Left cardiac atrium (tissue), 4 donors: ENCODE measurements at places on chromosomes 7 and 10.
A peak's percentile ranks its signal among the peaks of the same experiment; 100 is the strongest.

- peak; percentile 49 for DNase-seq
Measured at GRCh38 chr7:155190688-155191087, 107.0 kb upstream of the INSIG1 start.

DNA sequence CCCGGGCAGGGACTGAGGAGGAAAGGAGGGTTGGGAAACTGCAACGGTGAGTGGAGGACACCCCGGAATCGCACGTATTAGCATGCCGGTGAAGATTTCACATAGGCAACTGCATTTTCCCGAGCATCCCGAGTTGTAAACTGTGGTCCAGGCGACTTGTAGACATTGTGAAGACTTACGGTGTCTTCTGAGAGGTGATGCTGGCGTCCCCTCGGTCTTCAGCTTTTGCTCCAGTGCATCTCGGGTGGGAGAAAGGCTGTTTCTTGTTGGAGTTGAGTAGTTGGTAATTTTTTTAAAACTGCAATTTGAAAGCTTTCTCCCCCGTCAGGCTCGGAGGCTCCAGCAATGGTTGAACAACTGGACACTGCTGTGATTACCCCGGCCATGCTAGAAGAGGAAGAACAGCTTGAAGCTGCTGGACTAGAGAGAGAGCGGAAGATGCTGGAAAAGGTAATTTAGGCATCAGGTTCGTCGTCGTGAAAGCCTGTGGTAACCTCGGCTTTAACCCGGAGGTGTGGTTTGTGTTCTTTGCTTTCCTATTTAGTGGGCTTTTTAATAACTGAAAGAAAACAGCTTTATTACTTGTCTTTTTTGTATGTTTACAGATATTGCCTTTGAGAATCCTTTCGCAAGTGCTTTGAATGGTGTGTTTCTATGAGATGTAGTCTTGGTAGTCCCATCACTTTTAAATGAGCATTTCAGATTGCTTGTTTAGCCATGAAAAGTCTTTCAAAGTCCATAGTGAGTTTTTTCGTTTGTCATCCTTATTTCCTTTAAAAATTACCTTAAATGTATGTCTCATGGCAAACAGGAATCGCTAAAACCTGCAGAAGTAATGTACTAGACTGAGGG is 687 bp downstream of the HELLS start:
- DNase-seq: no peak

DNA sequence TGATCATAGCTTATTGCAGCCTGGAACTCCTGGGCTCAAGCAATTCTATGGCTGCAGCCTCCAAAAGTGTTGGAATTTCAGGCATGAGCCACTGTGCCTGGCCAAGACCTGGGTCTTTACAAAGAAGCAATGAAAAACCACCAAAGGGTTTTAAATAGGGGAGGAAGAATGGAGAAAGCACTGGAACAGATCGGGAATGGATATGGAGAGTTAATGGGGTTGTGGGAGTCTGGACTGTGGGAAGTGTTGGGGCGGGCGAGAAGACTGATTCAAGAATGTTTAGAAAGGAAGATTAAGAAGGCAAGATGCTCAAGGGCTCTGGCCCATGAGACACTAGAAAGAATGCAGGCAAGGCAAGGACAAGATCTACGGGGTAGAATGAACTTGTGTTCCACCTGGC is 98.5 kb downstream of the CARD11 start:
- DNase-seq: no peak

DNA sequence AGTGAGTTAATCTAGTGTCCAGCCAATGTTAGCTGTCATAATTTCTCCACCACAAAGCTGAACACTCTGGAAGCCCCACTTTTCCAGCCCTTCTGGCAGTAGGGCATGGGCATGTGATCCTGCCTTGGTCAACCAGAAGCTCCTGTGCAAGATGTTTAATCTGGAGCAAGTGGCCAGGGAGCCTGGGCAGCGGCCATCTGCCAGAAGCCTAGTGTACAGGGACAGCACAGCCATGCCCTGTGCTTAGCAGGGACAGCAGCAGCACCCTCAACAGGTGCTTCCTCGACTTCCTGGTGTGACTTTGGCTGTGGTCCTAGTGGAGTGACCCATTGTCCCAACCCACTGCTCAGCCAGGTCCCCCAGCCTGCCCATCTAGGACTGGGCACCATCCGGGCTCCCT is 10.3 kb downstream of the RBP3 start:
- no peak for DNase-seq

DNA sequence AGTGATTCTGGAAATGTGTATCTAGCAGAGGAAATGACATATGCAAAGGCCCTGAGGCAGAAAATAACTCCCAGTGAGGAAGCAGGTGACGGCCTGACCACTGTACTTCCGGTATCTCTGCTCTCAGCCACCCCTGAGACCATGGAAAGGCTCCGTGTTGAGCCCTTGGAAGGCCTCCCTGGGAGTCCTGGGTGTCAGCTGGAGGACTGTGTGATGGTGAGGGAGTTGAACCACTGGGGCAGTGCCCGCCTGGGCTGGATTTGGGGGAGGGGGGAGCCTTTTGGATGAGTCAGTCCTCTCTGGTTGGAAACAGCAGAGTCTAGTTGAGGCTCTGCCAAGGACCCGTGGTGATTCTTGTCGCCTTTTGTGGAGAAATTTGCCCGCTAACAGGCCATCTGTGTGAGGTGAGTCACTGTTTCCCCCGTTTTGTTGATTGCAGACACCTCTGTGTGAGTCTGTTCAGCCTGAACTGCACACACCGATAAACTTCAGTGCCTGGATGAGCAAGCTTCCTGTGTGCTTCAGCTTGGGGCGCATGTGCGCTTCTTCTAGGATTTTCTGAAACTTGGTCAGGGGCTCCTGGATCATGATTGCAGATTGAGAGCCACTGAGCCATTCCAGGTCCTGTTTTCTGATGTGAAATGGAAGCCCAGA is 98.6 kb downstream of the GRK5 start:
- DNase-seq: peak; percentile 79

DNA sequence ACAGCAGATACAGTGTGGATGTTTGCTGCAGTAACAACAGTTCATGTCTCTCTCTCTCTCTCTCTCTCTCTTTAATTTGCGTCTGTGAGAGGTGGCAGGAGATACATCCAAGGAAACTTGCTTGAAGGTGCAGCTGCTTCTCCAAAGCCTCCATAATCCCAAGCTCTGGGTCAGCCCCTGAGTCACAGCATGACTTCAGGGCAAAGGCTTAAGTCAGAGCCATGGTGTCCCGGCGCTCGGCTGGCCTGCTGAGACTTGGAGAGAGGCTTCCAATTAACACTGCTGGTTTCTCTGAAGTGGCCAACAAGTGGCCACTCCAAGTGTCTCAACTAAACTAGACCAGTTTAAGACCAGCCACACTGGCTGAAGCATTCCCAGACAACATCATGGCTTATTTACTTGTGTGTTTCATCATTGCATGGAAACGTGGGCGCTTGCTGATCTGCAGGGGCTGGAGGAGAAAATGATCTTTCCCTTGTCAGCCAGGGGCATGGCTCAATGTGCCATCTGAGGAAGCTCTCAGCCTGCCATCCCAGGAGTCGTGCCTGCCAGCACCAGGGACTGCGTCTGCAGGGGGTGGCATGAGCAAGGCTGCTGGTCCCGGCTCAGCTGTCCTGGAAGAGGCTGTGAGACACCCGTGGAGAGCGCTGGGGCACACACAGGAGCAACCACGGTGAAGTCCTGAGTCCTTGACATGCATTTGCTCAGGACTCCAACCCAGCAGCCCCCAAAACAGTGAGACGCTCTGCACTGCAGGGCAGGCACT is 254.2 kb downstream of the COBL start:
- DNase-seq: no peak

DNA sequence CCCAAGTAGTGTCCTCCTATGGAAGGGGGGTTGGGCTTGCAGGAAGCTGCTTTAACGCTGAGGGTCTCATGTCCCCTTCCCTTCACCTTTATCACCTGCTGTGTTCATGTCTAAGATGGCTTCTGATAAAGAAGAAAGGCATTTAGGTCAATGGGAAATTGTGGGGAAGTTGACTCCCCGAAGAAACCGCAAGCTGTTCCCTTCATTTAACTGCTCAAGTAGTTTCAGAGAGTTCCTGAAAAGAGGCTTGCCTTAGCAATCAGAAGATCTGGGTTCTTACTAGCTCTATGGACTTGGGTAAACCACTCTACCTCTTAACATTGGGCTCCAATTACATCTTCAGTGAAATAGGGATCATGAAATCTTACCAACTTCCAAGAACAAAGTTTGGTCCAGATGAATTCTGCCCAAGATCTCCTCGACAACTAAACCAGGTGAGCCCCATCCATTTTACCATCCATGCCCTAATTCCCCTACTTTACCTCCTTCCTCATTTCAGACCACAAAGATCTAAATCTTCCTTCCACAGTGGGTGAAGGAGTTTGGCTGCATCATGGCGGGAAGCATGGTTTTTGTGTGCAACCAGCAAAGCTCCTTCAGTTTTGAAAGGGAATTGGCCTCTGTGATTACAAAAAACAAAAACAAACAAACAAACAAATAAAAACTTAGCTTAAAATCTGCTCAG is 30.4 kb upstream of the UCN3 start:
- no peak for DNase-seq

DNA sequence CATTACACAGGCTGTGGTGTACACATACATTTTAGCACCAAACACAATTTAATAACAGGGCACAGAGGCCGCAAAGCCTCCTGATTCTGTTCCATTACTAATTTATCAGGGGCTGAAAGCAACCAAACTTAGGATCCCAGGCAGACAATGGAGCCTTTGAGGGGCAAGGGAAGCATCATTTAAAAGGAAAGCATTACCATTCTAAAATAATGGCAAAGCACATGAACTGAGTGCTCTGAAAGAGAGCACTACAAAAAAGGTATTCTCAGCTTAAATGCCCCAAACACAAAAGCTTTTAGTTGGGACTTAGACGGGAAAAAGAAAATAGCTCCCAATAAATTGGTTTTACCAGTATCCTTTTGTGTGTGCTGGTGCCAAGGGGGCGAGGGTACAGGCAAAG is 282.0 kb upstream of the ETV1 start:
- no peak for DNase-seq

DNA sequence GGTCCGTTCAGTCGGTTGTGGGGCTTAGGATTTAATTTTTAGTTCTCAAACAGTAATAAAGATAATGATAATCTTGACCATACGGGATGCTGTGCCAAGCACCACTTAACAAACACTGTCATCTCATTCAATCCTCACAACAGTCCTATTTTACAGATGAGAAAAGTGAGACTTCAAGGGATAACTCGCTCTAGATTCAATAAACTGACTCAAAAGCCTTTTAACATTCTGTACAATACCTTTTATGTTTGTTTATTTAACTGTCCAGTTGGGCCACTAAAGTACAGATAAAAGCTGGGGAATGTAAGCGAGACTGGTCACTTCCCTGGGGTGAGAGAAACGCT is 437 bp upstream of the CFAP69 start:
- no peak for DNase-seq
